CD4-positive, CD25-positive, alpha-beta regulatory T cell (primary cell): ENCODE measurements at places on chromosomes 1 and 21.

- H3K4me3 ChIP-seq = no peak overlapping the region
- H3K4me1 ChIP-seq = no peaks in the 10 kb centered on the region
- H3K36me3 ChIP-seq = no peaks in the 10 kb centered on the region
- no peaks in the 10 kb centered on the region for H3K27me3 ChIP-seq
- no peak for DNase-seq
Measured at GRCh38 chr21:43991447-43991991, 20.6 kb upstream of the TRAPPC10 start.

DNA sequence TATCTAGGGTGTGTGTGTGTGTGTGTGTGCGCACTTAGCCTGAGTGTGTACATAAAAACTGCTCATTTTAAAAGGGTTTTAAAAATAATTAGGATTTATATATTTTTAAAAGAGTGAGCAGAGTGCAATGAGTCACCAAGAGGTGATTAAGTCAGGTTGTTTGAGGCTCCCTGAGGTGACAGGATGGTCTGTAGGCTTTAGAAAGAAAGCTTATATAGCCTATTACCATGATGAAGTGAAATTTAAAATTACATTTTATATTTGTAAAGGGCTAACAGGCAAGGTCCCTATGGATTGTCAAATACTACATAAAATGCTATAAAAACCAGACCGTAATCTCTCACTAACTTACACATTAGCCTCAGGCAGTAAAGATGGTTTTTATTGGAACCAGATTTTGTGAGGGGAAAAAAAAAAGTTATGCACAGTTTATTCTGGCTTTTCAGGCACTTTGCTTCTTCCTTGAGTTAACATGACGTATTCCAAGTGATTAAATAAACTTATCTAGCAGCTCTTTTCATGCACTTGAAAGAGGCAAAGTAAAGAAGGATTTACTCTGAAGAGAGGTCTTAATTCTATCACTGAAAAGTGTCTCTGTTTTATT lies 711.7 kb upstream of the PTBP2 start:
- H3K4me1 ChIP-seq = no peaks in the 10 kb centered on the region
- no peaks in the 10 kb centered on the region for H3K27me3 ChIP-seq
- DNase-seq = no peak
- H3K36me3 ChIP-seq = no peaks in the 10 kb centered on the region
- no peak overlapping the region for H3K27ac ChIP-seq
- H3K4me3 ChIP-seq = no peak overlapping the region

DNA sequence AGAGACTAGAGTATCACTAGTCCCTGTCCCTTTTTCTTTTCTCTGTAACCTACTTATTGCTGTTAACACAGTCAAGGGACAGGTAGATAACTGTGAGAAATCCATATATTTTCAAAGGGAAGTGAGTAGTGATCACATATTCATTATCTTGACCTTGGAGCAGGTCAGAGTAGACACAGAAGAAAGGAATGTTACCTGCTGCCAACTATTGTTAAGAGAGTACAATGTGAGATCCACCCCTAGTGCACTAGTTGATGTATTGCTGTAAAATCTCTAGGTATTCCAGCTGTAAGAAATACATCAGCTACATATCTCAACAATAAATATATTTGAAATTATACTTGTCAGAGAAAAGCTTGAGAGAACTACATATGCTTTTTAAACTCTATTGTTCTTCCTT lies 68.7 kb upstream of the ADGRL2 start:
- no peaks in the 10 kb centered on the region for H3K36me3 ChIP-seq
- H3K4me1 ChIP-seq = no peaks in the 10 kb centered on the region
- H3K4me3 ChIP-seq = no peak overlapping the region

DNA sequence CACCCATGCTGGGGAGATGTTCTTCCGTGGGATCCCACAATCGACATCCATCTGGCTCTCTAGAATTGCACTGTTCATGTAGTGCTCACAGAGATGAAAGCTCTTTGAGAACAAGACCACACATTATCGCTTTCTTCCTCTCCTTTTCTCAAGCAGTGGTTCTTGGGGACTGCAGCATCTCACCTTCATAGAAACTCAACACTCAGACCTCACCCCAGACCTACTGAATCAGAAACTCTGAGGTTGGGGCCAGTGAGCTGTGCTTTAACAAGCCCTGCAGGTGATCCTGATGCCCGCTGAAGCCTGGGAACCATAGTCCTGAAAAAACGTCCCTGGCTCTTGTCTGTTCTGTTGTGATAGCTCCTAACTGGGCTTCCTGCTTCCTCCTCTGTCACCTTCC lies 251.3 kb upstream of the FGGY start:
- no peak overlapping the region for H3K27ac ChIP-seq
- no peak overlapping the region for H3K4me3 ChIP-seq

DNA sequence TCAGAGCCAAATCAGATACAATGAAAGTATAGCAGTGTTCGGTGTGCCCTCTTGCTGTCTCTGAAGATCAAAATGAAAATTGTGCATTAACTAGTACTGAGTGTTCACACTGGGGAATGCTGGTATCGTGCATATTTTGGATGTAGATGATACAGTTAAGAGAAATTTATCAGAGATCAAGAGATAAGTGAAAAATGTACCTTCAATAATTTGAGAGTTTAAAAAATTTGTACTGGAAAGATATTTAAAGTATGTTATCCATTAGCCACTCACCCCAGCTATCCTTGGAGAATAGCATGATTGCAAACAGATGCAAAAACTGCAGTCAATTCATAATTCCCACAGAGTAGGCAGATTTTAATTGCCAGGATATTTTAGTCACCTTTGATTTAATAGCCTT lies 56.4 kb downstream of the GREM2 start:
- no peaks in the 10 kb centered on the region for H3K4me1 ChIP-seq
- H3K36me3 ChIP-seq = no peaks in the 10 kb centered on the region
- no peaks in the 10 kb centered on the region for H3K27me3 ChIP-seq
- no peak overlapping the region for H3K27ac ChIP-seq
- no peak for DNase-seq

DNA sequence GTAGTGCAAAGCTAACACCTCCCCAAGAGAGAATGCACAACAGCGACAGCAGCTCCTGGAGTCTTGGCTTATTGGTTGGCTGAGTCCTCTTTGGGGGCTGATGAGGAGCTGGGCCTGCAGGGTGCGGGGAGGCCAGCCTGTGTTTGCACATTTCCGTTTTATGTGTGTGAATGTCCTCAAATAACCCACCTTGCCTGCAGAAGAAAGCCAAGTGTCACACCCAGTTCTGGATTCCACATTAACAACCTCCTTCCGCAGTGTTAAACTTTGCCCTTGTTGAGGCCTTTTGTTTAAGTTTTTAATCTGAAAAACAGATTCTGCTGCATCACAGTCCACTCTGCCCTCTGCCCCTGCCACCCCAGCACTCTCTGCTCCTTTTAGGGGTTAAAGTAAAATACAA lies 274.5 kb downstream of the TM2D1 start:
- no peaks in the 10 kb centered on the region for H3K4me1 ChIP-seq
- no peak for DNase-seq
- no peak overlapping the region for H3K27ac ChIP-seq
- no peaks in the 10 kb centered on the region for H3K27me3 ChIP-seq

GRCh38 chr1:156384007-156384406 lies 15.0 kb downstream of the RHBG start:
- no peak for DNase-seq
- peaks cover 5% of the 10 kb centered on the region for H3K4me1 ChIP-seq
- H3K27ac ChIP-seq = no peak overlapping the region
- H3K27me3 ChIP-seq = peaks cover 3% of the 10 kb centered on the region
- H3K36me3 ChIP-seq = no peaks in the 10 kb centered on the region
- no peak overlapping the region for H3K4me3 ChIP-seq

DNA sequence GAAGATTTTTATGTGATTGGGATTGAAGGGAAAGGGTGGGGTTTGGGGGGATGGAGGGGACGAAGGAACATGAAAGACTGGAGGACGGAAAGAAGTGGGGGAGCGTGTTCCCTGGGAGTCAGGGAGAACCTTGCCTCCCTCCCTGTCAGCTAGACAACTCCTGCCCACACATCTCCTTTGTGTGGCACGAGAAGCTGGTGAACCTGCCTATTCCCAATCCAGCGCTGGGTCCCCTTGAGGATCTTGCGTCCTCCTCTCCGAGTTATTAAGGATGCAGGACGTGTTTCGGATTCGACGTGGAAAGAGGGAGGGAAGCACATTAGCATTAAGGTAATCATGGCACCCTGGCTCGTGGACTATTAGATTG lies 1.4 kb downstream of the LRRC7 start:
- H3K4me3 ChIP-seq = no peak overlapping the region
- no peak overlapping the region for H3K27ac ChIP-seq
- peaks cover 2% of the 10 kb centered on the region for H3K27me3 ChIP-seq
- no peaks in the 10 kb centered on the region for H3K4me1 ChIP-seq
- H3K36me3 ChIP-seq = no peaks in the 10 kb centered on the region

DNA sequence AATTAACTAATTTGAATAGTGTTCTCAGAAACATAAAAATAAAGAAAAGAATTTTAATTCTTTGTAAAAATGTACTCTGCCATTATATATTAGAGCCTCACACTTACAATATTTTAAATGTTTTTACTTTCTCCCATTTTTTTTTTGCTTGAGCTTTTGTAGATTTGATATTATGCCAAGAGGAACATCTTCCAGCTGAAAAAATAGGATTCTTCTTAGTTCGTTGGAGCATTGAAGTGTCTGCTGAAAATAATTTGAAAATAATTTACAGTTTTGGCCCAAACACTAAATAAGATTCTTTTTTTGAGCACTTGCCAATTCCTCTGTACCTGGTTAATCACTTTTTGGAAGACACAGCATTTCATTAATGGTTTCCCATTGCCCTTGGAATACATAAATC lies 175.0 kb upstream of the COL11A1 start:
- H3K4me1 ChIP-seq = no peaks in the 10 kb centered on the region
- no peak overlapping the region for H3K27ac ChIP-seq

GRCh38 chr1:51296383-51297357 lies 33.7 kb downstream of the TTC39A start:
- H3K27me3 ChIP-seq = no peaks in the 10 kb centered on the region
- no peak overlapping the region for H3K27ac ChIP-seq
- no peak overlapping the region for H3K4me3 ChIP-seq
- peaks cover 11% of the 10 kb centered on the region for H3K4me1 ChIP-seq

DNA sequence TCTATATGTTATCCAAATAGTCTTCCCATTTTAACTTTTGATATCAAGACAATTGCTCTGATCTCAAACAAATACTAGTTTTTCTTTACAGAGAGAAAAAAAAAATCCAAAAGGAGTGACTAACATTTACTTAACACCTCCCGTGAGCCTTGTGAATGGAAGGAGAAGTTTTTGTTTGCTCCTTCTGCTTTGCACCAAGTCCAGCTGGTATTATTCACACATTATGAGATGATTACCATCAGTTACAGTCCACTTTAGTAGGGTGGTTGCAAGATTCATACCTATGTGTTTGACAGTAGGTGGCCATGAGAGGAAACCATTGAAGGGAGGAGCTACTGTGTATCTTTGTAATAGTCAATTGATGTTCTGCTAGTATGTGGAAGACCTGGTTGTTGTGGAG lies 443.4 kb upstream of the ZP4 start:
- H3K4me3 ChIP-seq = no peak overlapping the region
- no peaks in the 10 kb centered on the region for H3K27me3 ChIP-seq
- no peak overlapping the region for H3K27ac ChIP-seq
- no peaks in the 10 kb centered on the region for H3K36me3 ChIP-seq
- no peaks in the 10 kb centered on the region for H3K4me1 ChIP-seq

- no peak for DNase-seq
- H3K27ac ChIP-seq = no peak overlapping the region
- no peaks in the 10 kb centered on the region for H3K36me3 ChIP-seq
- no peaks in the 10 kb centered on the region for H3K4me1 ChIP-seq
- H3K4me3 ChIP-seq = no peak overlapping the region
Measured at GRCh38 chr1:244231572-244232315, 180.7 kb downstream of the ZBTB18 start.

DNA sequence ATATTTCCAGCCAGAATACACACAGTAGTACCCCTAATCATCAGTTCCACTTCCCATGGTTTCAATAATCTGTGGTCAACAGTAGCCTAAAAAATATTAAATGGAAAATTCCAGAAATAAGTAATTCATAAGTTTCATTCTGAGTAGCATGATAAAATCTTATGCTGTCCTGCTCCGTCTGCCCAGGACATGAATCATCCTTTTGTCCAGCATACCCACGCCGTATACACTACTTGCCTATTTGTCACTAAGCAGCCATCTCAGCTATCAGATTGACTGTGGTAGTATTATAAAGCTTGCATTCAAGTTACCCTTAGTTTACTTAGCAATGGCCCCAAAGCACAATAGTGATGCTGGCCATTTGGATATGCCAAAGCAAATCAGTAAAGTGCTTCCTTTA lies 118.7 kb downstream of the SLC5A9 start:
- no peak overlapping the region for H3K4me3 ChIP-seq
- no peak overlapping the region for H3K27ac ChIP-seq
- no peaks in the 10 kb centered on the region for H3K27me3 ChIP-seq
- H3K36me3 ChIP-seq = no peaks in the 10 kb centered on the region
- DNase-seq = no peak
- H3K4me1 ChIP-seq = no peaks in the 10 kb centered on the region

GRCh38 chr1:150110116-150110515 lies 39.6 kb upstream of the PLEKHO1 start:
- H3K27ac ChIP-seq = peak overlapping the region; percentile 69
- H3K27me3 ChIP-seq = no peaks in the 10 kb centered on the region
- peak overlapping the region; percentile 81 for H3K4me3 ChIP-seq
- H3K4me1 ChIP-seq = peaks cover 70% of the 10 kb centered on the region
- DNase-seq = peak; percentile 69

- no peak for DNase-seq
- H3K4me3 ChIP-seq = no peak overlapping the region
- H3K27me3 ChIP-seq = peaks cover 21% of the 10 kb centered on the region
- H3K27ac ChIP-seq = no peak overlapping the region
Measured at GRCh38 chr21:45405819-45406762, 1.1 kb downstream of the COL18A1 start.

DNA sequence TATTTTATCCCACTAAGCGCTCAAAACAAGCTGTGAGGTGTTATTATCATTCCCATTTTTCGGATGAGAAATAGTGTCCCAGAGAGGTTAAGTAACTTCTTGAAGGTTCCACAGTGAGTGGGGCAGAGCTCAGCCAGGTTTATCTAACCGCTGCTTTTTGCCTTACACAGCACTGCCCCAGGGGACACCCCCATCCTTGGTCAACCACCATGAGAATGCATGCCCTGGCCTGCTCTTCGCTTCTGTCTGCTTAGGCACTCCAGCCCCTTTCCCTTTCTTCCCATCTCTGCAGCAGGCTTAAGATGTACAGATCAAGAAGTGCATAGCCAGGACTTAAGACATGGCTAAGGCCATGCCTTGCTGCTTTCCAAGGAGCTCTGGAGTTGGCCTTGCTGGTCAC lies 159.0 kb upstream of the CD34 start:
- no peak for DNase-seq
- no peaks in the 10 kb centered on the region for H3K4me1 ChIP-seq
- no peak overlapping the region for H3K4me3 ChIP-seq
- H3K27ac ChIP-seq = no peak overlapping the region
- H3K36me3 ChIP-seq = no peaks in the 10 kb centered on the region

DNA sequence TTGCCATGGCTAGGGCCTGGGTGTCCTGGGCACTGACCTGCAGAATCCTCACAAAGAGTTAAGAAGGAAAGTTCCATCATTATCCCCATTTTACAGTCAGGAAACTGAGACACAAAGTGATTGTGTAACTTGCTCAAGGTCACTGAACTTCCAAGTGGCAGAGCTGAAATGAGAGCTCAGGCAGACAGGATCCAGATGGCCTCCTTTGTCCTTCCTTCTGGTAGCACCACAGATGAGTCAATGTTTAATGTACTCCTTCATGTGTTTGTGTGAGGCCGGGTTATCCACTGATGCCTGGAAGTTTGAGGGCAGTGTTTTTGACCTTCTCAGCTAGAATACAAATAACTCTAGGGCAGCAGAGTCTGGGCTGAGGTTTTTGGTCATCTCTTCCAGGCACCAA lies 207.0 kb downstream of the TNR start:
- no peak overlapping the region for H3K27ac ChIP-seq
- DNase-seq = no peak
- no peaks in the 10 kb centered on the region for H3K4me1 ChIP-seq
- H3K36me3 ChIP-seq = no peaks in the 10 kb centered on the region
